ENCODE measurements at places on chromosomes 12 and 14. TPM values are rescaled to one million over a fixed set of nuclear protein-coding genes. Genes with fewer than 3 reads are reported as not detected.

GRCh38 chr14:76961631-76962302 lies 66.7 kb downstream of the IRF2BPL start:
- DNase-seq, result peak; percentile 92

- DNase-seq, result peak; percentile 87
Observed at GRCh38 chr12:106136263-106136662, 2.5 kb downstream of the NUAK1 start.

DNA sequence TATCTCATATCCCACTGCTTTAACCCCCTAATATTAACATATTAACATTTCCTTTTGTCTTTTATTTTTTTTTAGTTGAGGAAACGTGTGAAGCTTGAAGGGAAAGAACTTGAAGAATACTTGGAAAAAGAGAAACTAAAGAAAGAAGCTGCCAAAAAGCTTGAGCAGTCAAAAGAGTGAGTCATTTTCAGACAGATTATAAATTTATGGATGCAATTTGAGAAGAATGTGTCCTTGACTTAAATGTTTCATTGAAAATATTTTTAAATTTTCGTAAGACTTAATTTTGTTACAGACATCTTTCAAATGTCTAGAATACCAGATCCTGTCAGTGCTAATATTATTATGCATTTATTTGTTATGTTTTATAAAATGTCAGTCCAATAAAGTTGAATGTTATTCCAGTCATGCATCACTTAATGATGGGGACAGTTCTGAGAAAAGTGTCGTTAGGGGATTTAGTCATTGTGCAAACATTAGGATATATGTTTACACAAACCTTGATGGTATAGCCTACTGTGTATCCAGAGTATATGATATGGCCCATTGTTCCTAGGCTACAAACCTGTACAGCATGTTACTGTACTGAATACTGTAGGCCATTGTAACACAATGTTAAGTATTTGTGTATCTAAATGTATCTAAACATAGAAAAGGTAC lies 32.6 kb downstream of the CPSF2 start:
- DNase-seq, result no peak

- DNase-seq, result no peak
Observed at GRCh38 chr12:53530061-53530460, 22.8 kb upstream of the NPFF start.

GRCh38 chr12:123278101-123278627 lies 6.5 kb upstream of the CDK2AP1 start:
- no peak for DNase-seq

GRCh38 chr12:43694879-43695278 lies 63.7 kb downstream of the PUS7L start:
- no peak for DNase-seq

GRCh38 chr12:20778969-20779368 lies 31.5 kb upstream of the SLCO1B3 start:
- no peak for DNase-seq

- no peak for DNase-seq
Observed at GRCh38 chr12:48157889-48158370, 615 bp upstream of the ASB8 start.

DNA sequence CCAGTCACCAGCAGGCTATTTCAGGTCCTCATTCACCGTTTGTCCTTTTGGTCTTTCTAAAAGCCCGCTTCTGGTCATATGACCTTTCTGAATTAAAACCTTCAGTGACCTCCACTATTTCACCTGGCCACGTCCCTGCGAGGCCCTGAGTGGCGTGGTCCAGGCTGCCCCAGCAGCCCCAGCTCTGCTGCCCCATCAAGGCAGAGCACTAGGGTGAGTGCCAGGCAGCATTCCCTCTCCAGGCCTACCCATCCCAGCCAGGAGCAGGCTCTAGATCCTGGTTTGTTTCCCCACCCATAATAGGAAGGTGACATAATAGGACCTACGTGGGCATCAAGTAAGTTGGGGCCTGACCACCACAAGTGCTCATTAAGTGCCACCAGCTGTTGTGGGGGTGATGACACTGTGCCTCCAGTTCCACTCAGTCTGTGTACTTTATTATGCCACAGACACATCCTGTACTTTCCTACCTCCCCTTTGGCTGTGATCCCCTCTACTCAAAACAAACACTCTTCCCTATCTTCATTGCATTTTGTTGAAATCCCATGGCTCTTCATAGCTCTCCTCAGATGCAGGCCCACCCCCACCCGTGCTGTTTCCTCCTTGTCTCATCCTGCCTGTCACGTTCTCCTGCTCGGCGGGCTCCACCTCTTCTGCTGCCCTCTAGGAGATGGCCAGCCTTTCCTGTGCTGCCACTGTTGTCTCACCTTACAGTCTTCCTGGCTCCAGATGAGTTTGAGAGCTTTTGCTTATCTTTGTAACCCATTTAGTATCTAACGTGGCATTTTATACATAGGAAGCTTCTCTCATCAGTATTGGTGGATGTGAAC lies 21.4 kb downstream of the CKB start:
- no peak for DNase-seq

GRCh38 chr14:100850841-100851585 lies 25.1 kb downstream of the MEG3 start:
- DNase-seq, result peak; percentile 10

DNA sequence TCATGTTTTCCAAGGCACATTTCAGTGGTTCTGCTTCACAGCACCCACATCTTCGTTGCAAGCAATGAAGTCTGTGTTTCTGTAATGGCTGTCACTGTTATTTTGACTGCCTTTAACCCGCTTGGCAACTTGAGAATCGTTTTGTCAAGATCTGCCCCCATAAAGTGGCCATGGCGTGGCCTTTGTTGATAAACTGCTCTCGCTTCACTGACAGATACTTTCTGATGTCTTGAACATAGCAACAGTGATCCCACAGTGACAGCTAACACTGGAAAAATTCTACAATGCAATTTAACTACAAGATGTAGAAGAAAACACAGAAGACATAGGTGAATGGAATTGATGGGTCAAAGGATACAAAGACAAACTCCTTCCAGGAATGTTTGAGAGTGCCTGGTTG lies 184.2 kb downstream of the KLHL28 start:
- DNase-seq, result no peak

GRCh38 chr12:98727196-98727595 lies 82.1 kb downstream of the APAF1 start:
- no peak for DNase-seq

- no peak for DNase-seq
Observed at GRCh38 chr14:57168138-57168679, 100.5 kb downstream of the EXOC5 start.

DNA sequence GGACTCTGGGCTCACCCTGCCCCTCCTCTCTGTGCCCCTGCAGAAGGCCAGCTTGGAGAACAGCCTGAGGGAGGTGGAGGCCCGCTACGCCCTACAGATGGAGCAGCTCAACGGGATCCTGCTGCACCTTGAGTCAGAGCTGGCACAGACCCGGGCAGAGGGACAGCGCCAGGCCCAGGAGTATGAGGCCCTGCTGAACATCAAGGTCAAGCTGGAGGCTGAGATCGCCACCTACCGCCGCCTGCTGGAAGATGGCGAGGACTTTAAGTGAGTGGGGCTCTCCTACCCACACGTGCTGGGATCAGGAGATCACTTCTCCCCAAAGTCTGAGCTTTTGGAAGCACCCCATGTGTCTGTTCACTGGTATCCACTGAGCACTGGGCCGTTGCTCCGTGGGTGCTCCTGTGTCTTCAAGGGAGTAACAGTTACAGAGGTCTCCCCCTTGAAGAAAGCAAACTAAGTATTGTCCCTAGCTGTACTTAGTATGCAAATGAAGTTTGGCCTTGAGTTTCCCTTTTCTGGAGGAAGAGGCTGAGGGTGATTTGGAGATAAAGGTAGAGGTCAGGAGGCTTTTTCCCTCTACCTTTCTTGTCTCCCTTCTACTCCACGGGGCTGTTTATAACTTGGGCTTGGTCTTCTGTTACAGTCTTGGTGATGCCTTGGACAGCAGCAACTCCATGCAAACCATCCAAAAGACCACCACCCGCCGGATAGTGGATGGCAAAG lies 3.3 kb downstream of the KRT18 start:
- no peak for DNase-seq

DNA sequence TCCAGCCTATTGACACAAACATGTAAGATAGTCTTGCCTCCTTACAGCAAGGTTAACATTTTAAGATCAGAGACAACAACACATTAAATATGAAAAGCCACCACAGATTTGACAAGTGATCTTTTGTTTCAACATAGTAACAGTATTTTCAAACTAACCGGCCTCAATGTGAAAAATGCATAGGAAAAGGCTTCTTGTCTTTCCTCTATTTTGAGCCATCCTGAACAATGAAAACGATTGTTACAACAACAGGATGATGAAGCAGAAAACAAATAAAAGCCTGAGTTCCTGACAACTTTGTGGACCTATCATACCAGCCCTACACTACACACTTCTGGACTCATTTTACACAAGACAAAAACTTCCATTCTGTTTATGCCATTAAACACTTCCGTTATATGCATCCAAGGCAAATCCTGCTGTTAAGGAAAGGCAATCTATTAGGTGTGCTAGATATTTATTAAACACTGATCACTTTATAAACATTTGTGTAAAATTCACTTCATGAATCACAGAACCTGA lies 37.3 kb downstream of the BAZ1A start:
- DNase-seq, result no peak

The GLT1D1 gene
- not detected for total RNA-seq

The MMP14 gene
- total RNA-seq, result 92.9 TPM

The TAS2R7 gene
- not detected for total RNA-seq

The EXOC3L4 gene
- 3.7 TPM for total RNA-seq

The WDHD1 gene
- total RNA-seq, result 13.3 TPM

The NPC2 gene
- total RNA-seq, result 314 TPM

The NEMP1 gene
- 28.0 TPM for total RNA-seq

The LRRC10 gene
- total RNA-seq, result not detected

The TMEM132C gene
- total RNA-seq, result not detected

The ITGA7 gene
- 7.8 TPM for total RNA-seq
